Cardiac septum (tissue), 1 donor: ENCODE measurements at places on chromosomes 1 and 21.

- DNase-seq: peak; percentile 86
Observed at GRCh38 chr21:29195981-29196669, 65.7 kb downstream of the MAP3K7CL start.

DNA sequence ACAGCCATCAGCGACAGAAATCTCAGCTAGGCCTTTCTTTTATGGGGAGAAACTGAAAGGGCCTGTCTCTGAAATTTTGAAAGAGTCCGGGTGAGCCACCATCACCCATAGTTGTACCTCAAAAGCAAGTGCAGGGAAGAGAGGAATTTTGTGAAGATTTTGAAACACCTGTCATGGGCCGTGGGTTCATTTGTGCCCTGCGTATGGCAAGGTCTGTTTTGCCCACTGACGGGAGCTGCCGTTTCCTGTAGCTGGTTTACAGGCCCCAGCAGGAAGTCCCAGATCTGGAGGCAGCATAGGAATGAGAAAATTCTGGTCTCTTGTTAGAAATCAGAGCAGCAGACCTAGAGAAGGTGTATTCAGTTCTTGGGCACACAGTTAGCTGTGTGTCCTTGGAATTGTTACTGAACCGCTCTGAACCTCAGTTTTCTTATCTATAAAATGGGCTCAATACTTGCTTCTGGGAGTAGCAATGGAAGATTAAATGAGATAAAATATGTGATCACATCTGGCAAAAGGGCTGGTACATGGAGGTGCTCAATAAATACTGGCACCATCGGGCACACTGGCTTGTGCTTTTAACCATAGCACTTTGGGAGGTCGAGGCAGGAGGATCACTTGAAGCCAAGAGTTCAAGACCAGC, 52.5 kb downstream of the MAN1C1 start:
- DNase-seq: no peak

- no peak for DNase-seq
Observed at GRCh38 chr21:36388096-36388495, 2.9 kb downstream of the CHAF1B start.

GRCh38 chr1:56771717-56772116, 47.5 kb downstream of the FYB2 start:
- DNase-seq: no peak

- DNase-seq: no peak
Observed at GRCh38 chr1:121483234-121483633, 298.5 kb downstream of the SRGAP2C start.
